ENCODE measurements at places on chromosomes 5 and 9. TPM values are rescaled to one million over a fixed set of nuclear protein-coding genes. Genes with fewer than 3 reads are reported as not detected.

Gene OSMR
- 2.5 TPM for polyA plus RNA-seq

DNA sequence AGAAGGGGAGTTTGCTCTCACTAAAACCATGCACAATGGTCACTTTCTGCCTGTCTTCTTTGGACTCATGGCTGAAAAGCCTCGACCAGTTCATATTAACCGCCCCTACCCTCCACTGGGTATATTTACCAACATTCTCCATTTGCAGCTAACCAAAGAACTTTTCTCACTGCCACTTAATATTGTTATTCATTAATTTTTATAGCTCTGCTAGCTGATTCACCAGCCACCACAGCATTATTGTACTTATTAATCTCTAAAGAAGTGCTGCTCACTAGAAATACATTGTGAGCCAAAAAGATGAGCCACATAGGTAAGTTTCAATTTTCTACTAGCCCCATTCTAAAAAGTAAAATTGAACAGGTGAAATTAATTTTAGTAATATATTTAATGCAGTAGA is 33.4 kb upstream of the SMIM32 start:
- DNase-seq, result no peak

GRCh38 chr5:157563929-157564716 is 11.5 kb downstream of the ADAM19 start:
- DNase-seq, result no peak

GRCh38 chr5:85488295-85488694 is 1103.6 kb upstream of the EDIL3 start:
- DNase-seq, result no peak

- no peak for DNase-seq
Measured at GRCh38 chr9:32545884-32546283, 6.2 kb upstream of the SMIM27 start.

Gene RAPGEF6
- 3.8 TPM for polyA plus RNA-seq

DNA sequence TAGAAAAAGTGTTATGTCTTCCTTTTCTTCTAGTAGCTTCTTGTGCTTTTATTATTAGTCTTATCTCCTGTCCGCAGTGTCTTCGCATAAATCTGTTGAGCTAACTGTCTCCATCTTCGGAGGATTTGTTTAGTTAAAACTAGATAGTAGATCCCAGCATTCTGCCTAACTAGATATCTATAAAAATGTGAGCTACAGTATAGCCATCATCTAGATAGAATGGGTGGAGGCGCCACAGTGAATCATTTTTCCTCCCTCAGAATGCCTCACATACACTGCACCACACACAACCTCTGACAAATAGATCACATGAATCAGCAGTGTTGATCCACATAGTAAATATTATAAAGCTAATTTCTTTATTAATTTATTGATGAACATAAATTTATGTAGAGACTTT is 220.3 kb upstream of the GAS1 start:
- no peak for DNase-seq

Gene GADD45G
- 17.6 TPM for polyA plus RNA-seq

- no peak for DNase-seq
Measured at GRCh38 chr9:86968258-86968920, 21.1 kb upstream of the GAS1 start.

GRCh38 chr5:169004551-169004950 is 296.4 kb downstream of the SLIT3 start:
- DNase-seq, result no peak

DNA sequence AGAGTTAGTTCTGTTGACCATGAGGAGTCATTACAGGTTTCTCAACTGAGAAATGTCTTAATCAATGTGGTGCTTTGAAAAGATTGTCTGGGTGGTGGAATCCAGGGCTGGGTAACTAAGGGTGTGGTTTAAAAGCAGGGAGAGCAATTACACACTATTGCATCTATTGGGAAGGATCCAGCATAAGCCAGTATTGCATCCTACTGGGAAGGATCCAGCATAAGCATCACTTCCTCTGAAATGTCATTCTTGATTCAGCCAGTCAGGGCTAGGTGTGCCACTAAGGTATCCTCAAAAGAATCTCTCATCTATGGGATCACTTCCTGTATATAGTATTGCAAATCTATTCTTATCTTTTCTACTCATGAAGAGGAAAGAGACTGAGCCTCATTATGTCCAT is 38.6 kb downstream of the ELOVL7 start:
- DNase-seq, result no peak

All from spleen (tissue), 13 donors.